ENCODE measurements at places on chromosomes 4 and X.
A peak's percentile ranks its signal among the peaks of the same experiment; 100 is the strongest.

DNA sequence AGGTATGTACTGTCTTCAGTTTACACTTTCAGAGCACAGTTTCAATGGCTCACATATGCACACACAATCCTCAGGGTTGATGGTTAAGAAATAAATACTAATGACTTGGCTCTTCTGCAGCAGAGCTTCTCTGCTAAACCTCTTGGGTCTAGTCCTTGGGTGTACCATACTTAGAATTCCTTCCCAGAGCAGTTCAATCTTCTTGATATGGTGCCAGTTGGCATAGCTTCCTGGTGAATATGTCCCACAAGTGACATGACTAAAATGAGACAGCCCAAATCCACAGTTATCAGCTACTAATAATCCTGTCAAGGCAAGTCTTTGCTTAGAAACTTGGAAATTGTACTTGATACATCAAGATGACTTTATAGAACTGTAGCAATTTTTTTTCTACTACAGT lies 654.4 kb downstream of the IQCM start:
- H3K27ac ChIP-seq: no peak overlapping the region
- H3K4me1 ChIP-seq: no peaks in the 10 kb centered on the region
- DNase-seq: no peak
- no peak overlapping the region for H3K4me3 ChIP-seq
- no peaks in the 10 kb centered on the region for H3K36me3 ChIP-seq
- no peaks in the 10 kb centered on the region for H3K27me3 ChIP-seq

- no peak overlapping the region for H3K4me3 ChIP-seq
- no peak for DNase-seq
- H3K4me1 ChIP-seq: no peaks in the 10 kb centered on the region
- H3K36me3 ChIP-seq: no peaks in the 10 kb centered on the region
- no peak overlapping the region for H3K27ac ChIP-seq
Measured at GRCh38 chrX:26925088-26925487, 538.1 kb downstream of the PPP4R3C start.

GRCh38 chr4:170497689-170498088 lies 407.9 kb upstream of the AADAT start:
- H3K4me3 ChIP-seq: no peak overlapping the region
- DNase-seq: no peak

- H3K4me3 ChIP-seq: no peak overlapping the region
- no peak for DNase-seq
- no peaks in the 10 kb centered on the region for H3K27me3 ChIP-seq
- H3K27ac ChIP-seq: no peak overlapping the region
- peaks cover 75% of the 10 kb centered on the region for H3K36me3 ChIP-seq
- peaks cover 2% of the 10 kb centered on the region for H3K4me1 ChIP-seq
Measured at GRCh38 chr4:153705743-153706468, 21.8 kb downstream of the TLR2 start.

DNA sequence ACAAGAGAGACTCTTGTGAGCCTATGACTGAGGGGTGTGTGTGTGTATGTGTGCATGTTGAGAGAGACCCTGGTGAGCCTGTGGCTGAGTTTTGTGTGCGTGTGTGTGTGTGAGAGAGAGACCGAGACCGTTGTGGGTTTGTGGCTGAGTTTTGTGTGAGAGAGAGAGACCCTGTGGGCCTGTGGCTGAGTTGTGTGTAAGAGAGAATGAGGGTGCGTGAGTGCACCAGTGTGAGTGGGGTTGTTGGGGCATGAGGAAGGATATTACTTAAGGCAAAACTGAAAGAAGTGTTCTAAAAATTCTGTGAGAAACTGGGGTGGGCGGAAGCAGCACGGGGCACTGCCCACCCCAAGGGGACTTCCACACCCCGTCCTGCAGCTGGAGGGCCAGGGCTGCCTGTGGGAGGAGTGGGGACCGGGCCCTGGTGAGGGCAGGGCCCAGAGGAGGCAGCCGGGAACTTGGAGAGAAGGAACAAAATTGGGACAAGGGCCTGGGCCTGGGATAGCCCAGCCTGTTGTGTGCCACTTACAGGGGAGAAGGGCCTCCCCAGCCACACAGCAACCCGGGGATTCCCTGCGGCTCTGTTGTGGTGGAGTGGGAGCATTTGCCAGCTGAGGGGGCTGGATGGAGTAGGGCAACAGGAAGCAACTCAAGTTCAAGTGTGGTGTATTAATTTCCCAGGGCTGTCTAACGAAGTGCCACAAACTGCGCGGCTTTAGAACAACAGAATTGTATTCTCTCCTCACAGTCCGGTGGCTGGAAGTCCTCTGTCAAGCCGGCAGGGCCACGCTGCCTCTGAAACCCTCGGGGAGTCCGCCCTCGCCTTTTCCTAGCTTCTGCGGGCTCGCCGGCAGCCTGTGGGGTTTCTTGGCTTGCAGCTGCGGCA lies 22.1 kb downstream of the TMEM131L start:
- H3K27me3 ChIP-seq: no peaks in the 10 kb centered on the region
- no peak overlapping the region for H3K4me3 ChIP-seq
- H3K4me1 ChIP-seq: peaks cover 29% of the 10 kb centered on the region
- H3K27ac ChIP-seq: peak overlapping the region; percentile 72
- peak; percentile 52 for DNase-seq

DNA sequence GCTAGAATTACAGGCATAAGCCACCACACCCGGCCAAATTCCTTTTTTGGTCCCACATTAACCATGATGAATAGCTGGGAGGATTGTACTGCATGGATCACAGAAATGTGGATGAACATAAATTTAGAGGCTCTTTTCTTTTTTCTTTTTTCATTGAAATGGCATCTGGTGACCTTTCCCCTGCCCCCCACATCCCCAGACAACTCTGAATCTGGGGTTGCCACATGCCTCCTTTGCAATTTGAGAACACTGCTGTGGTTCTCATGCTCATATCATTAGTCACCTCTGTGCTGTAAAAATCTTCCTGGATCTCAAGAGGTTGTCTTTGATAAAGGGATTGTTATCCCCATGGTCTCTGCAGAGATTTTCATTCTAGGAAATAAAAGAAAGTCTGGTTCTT lies 22.8 kb upstream of the FMR1NB start:
- H3K36me3 ChIP-seq: no peaks in the 10 kb centered on the region
- H3K27ac ChIP-seq: no peak overlapping the region
- H3K27me3 ChIP-seq: no peaks in the 10 kb centered on the region
- no peak for DNase-seq
- H3K4me1 ChIP-seq: no peaks in the 10 kb centered on the region

DNA sequence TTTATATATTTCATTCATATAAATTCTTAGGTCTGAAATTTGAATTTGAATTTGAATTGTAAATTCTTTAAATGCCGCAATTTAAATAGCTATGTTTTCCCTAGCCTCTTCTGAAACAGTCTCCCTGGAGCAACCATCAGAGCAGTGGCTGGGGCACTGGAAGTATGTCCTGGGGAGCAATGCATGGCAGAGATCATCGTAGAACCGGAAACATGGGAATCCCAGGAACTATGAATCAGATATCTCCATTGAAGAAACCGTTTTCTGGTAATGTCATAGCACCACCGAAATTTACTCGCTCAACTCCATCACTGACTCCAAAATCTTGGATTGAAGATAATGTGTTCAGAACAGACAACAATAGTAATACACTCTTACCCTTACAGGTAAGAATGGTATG lies 4.9 kb downstream of the CPEB2 start:
- no peak overlapping the region for H3K27ac ChIP-seq
- H3K27me3 ChIP-seq: no peaks in the 10 kb centered on the region
- DNase-seq: no peak
- H3K4me1 ChIP-seq: peaks cover 9% of the 10 kb centered on the region
